ENCODE measurements at places on chromosomes 1 and 21. TPM values are rescaled to one million over a fixed set of nuclear protein-coding genes. Genes with fewer than 3 reads are reported as not detected.

Gene WDR4
- total RNA-seq, result 51.9 TPM

DNA sequence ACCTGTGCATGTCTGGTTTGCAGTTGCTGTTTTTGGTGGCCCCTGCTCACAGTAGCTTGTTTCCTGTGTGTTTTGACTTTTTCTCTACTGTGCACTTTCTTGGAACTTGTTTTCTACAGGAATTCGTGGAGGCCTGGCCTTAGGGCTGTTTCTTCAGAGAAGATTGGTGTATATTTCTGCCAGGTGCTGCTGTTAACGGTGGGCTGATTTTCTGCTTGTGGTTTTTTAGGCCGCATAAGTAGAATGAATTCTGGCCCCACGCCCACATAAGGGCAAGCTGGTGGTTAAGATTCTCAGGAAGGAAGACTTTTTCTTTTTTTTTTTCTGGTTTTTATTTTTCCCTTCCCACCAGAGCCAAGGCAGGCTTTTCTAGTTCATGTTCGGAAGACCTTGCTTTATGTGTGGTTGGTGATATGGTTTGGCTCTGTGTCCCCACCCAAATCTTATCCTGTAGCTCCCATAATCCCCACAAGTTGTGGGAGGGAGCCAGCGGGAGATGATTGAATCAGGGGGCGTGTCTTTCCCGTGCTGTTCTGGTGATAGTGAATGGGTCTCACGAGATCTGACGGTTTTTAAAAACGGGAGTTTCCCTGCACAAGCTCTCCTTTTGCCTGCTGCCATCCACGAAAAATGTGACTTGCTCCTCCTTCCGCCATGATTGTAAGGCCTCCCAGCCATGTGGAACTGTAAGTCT, 71.5 kb upstream of the DISP3 start:
- no peaks in the 10 kb centered on the region for H3K27me3 ChIP-seq
- no peaks in the 10 kb centered on the region for H3K36me3 ChIP-seq
- H3K4me1 ChIP-seq, result no peaks in the 10 kb centered on the region
- no peak overlapping the region for H3K27ac ChIP-seq

DNA sequence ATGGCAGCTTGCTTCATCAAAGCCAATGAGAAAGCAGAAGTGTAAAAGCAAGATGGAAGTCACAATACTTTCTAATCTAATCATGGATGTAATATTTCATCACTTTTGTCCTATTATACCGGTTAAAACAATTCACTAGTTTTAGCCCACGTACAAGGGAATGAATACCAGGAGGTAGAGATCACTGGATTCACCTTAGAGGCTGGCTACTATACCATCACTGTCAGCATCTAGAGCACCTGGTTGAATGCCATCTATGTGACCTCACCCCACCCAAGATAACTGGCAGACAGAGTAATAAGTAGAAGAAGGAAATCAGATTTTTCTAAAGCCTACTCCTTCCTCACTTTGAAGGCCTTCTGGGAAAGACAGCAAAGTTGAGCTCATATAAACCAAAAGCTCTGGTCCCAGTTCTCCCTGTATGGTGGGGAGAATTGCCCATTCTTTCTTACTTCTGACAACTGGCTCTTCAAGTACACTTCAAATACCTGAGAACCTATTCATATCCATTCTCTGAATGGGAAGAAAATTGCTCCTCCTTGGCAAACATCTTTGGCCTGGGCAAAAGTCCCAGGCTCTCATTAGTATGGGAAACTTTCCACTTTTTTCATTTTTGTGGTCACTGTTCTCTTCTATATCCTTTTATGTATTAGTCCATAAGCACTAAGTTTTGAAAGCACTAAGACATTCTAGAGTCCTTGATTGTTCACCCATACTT, 24.8 kb downstream of the HSD3B1 start:
- DNase-seq, result no peak
- no peaks in the 10 kb centered on the region for H3K36me3 ChIP-seq
- H3K4me1 ChIP-seq, result no peaks in the 10 kb centered on the region
- no peaks in the 10 kb centered on the region for H3K27me3 ChIP-seq
- no peak overlapping the region for H3K4me3 ChIP-seq
- H3K27ac ChIP-seq, result no peak overlapping the region

- H3K4me3 ChIP-seq, result no peak overlapping the region
- H3K36me3 ChIP-seq, result no peaks in the 10 kb centered on the region
- no peaks in the 10 kb centered on the region for H3K4me1 ChIP-seq
- H3K27ac ChIP-seq, result no peak overlapping the region
- no peaks in the 10 kb centered on the region for H3K27me3 ChIP-seq
Measured at GRCh38 chr1:14915356-14916054, 238.0 kb upstream of the TMEM51 start.
